ENCODE measurements at places on chromosomes 6 and 20. TPM values are rescaled to one million over a fixed set of nuclear protein-coding genes. Genes with fewer than 3 reads are reported as not detected.

The ADGB gene
- polyA plus RNA-seq: not detected

The C20orf144 gene
- polyA plus RNA-seq: 0.12 TPM

The TBXT gene
- polyA plus RNA-seq: not detected

The NNAT gene
- polyA plus RNA-seq: 6.7 TPM

The EFCAB8 gene
- not detected for polyA plus RNA-seq

The TRIM40 gene
- polyA plus RNA-seq: not detected

The GSTA3 gene
- polyA plus RNA-seq: not detected

The GRM1 gene
- polyA plus RNA-seq: 0.05 TPM

The BMP6 gene
- polyA plus RNA-seq: not detected

The DZANK1 gene
- 4.6 TPM for polyA plus RNA-seq

The RNF144B gene
- polyA plus RNA-seq: 1.2 TPM

The APOM gene
- 6.8 TPM for polyA plus RNA-seq

The EPPIN gene
- polyA plus RNA-seq: not detected

The SERAC1 gene
- polyA plus RNA-seq: 5.6 TPM

The PLA2G7 gene
- not detected for polyA plus RNA-seq

The GTSF1L gene
- not detected for polyA plus RNA-seq

The SLC35D3 gene
- polyA plus RNA-seq: 0.16 TPM

The DHX35 gene
- 28.5 TPM for polyA plus RNA-seq

The BTN3A1 gene
- 14.2 TPM for polyA plus RNA-seq

The NR2E1 gene
- polyA plus RNA-seq: not detected

All from SK-N-SH (cell line).